ENCODE measurements at places on chromosomes 4 and X. TPM values are rescaled to one million over a fixed set of nuclear protein-coding genes. Genes with fewer than 3 reads are reported as not detected.

DNA sequence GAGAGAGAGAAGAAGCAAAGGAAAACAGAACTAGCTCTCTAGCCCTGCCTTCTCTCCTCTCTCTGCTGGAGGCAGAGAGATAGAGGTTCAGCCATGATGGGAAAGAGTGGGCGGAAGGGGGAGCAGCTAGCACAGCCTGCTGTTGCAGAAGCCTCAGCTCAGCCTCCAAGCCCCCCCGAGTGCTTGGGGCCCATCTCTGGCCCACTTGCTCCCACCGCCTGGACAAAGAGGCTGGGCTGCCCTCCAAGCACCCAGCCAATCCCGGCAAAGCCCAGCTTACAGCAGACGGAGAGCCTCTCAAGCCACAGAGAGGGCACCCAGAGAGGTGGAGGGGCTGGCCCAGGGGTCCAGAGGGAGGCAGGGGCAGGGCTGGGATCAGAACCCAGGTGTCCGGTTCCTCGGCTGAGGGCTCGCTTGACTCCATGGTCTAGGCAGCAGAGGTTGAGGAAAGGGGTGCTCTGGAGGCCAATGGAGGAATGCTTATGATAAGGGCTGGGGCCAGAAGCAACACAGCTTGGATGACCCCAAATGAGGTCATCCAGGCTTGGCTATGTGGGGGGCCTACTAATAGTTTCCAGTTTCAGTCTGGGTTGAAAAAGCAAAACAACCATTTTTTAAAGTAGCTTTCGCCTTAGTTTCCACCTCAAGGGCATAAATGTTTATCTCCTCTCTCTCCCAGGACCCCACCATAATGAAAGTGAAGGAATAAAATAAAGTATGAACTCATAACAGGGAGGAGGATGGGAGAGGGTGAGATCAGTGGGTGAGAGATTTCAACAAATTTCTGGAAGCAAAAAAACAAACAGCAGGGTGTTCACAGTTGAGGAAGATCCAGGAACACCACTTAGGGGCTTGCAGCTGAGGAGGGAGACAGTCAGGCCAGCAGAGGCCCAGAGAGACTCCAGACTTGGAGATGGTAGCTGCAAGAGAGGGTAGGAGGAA is 24.9 kb upstream of the IQSEC2 start:
- DNase-seq, result no peak

- peak; percentile 31 for DNase-seq
These were observed 289.2 kb downstream of the NR3C2 start for GRCh38 chr4:148152868-148153625.

- no peak for DNase-seq
These were observed 957.2 kb upstream of the PRKX start for GRCh38 chrX:4670606-4671005.

DNA sequence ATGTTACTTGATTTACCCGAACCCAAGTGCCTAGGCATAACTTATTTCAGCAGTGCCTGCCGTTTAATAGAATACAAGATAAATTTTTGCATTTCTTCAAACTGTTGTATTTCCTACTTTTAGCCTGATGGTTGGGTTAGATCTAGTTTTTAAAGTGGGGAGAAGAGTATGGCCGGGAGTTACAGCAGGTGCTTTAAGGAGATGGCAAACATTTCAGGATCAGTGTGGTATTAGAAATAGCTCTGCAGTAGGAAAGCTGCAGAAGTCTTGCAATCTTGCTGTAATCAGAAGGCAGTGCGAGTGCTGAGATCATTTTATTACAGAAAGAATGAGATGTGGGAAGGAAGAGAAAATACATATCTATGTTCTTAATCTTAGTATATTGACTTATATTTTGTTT is 977.8 kb upstream of the TENM3 start:
- no peak for DNase-seq

DNA sequence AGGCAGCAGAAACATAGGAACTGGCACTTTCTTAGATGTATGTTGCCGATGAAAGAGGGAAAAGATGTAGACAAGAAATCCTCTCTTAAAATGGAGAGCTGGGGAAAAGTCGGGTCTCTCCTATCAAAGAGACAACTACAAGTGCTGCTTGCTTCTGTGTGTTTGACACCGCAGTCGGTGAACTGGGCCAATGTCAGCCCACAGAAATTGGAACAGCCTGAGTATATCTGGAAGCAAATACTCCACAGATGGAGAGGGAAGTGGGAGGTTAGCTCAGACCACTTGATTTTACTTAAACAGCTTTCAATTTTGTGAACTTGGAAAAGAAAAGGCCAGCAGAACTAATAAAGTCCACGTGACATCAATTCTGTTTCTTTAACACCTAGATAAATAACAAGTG is 230.9 kb upstream of the FAT1 start:
- no peak for DNase-seq

DNA sequence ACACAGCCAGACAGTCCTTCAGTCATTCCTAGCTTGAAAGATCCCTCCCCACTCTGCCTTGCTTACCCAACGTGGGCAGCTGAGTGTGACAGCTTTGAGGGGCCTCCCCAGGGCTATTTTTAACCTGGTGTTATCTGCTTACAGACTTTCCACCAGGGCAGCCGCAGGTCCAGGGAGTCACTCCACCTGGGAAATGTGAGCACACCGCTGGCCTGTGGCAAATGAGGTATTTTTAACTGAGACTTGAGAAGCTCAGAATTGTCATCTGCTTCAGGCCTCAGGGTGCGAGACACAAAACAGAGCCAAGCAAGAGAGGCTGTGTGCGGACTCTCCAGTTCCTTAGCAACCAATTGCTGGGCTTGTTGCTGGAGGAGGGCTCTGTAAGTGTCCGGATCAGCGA is 13.0 kb downstream of the CORIN start:
- DNase-seq, result peak; percentile 62

DNA sequence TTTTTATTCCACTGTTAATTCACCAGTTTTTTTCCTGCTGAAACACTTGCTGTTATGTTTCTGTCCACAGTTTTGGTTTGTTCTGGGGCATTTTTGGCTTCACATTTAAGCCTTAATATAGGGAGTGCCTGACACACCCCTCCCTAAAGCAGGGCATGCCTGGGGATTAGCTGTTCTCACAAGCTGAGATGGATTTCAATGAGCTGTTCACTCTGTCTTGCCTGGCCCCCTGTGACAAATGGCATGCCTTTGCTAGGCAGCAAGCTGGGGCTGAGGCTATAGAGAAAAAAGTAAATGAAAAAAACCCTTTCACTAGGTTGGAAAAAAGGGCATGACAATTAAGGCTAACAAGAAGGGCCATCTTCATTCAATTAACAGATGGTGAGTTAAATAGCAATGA is 22.4 kb downstream of the LPAR4 start:
- DNase-seq, result no peak

DNA sequence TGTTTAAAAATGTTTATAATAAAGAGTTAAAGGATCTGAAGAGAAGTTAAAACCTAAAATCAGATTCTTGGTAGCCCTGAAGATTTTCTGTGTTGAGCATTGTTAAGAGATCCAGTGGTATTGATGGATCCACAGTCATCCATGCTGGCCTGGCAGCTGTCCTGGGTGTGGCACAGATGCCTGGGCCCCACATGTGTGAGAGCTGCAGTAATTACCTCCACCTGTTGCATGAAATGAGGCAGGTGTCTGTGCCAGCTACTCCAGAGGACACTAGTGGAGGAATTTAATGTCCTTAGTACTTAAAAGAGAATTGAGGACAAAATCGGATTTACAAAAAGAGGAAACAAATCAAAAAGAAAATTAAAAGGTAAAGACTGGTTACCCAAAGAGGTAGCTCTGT is 44.0 kb downstream of the MGST2 start:
- DNase-seq, result no peak

- DNase-seq, result no peak
These were observed 152.2 kb downstream of the SPATA18 start for GRCh38 chr4:52203351-52203750.

DNA sequence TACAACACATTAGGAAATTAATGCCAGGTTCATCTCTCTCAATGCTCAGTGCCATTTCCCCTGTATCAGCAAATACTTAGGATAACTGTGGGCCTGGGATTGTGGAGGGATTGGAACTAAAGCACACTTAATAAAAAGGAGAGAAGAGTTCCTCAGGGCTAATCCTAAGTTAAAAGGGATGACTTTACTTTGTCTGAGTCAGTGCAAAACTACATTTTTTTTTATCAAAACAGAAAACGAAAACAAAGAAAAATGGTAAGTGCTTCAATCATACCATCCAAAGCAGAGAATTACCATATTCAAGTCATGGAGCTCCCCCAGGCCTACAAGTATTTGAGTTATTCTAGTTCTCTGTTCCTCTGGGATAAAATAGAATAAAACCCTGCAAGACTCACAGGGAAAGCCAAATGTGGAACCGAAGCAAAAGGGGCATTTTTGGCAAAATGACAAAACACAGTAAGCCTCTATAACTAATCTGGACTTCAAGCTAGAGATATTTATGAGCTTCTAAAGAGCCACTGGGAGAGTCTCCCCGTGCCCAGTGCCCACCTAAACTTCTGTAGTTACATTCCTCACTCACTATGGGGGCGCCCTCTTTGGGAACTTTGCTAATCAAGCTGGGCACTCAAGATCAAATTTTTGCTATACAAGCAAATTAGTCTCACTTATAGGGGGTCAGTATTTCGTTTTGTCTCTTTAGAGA is 53.4 kb downstream of the PALLD start:
- no peak for DNase-seq

The CEP44 gene
- polyA plus RNA-seq, result 24.1 TPM

The SPANXC gene
- not detected for polyA plus RNA-seq

The CXCL1 gene
- 0.89 TPM for polyA plus RNA-seq

The CTAG2 gene
- not detected for polyA plus RNA-seq

Measured in renal cortex interstitium (tissue), 15 donors.